ENCODE measurements at places on chromosomes 5 and 9.

DNA sequence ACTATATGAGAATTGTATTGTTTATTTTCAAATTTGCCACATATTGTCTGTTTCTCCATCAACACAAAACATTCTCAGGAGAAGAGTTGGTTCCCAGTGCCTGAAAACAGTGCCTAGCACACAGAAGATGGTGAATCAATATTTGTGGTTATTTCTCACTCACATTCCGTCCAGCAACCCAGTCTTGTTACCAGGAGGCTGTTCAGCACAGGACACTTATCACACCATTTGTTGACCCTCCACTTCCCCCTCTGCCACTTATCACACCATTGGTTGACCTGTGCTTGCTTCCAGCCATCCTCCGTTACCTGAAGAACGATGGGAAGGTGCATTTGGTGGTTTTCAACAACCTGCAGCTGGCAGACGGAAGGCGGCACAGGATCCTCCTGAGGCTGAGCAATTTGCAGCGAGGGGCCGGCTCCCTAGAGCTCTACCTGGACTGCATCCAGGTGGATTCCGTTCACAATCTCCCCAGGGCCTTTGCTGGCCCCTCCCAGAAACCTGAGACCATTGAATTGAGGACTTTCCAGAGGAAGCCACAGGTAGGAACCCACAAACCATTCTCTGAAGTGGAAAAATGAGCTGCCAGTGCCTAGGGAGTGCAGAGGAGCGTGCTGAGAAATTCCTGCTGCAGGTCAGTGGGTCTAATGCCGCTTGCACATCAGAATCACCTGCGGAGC, 20.5 kb downstream of the THBS4 start:
- DNase-seq = peak; percentile 89

- peak; percentile 25 for DNase-seq
Observed at GRCh38 chr5:38551030-38552017, 5.1 kb downstream of the LIFR start.

DNA sequence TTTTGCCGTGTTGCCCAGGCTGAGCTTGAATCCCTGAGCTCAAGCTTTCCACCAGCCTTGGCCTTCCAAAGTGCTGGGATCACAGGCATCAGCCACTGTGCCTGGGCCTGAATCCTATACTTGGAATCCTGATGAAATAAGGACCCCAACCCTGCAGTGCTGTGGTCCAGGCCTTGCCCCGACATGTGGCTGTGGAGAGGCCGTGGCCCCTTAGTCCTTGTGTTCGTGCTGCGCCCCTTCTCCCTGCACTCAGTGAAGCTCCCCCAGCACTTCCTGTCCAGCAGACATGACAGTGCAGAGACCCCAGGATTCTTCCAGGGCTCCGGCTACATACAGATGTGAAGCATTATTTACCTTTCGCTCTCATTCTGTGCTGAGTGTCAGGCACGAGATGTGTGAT, 52.9 kb downstream of the EHMT1 start:
- DNase-seq = no peak

DNA sequence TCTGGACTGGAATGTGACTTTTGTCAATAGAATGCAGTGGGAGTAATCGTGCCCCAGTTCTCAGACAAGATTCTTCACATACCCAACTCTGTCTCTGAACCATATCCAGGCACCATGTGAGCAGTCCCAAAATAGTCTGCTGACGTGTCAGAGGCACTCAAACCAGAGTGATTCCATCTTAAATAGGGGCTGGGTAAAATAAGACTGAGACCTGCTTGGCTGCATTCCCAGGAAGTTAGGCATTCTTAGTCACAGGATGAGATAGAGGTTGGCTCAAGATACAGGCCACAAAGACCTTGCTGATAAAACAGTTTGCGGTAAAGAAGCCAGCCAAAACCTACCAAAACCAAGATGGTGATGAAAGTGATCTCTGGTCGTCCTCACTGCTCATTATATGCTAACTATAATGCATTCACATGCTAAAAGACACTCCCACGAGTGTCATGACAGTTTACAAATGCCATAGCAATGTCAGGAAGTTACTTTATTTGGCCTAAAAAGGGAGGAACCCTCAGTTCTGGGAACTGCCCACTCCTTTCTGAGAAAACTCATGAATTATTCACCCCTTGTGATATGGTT, 16.9 kb upstream of the PLCXD3 start:
- peak; percentile 93 for DNase-seq

DNA sequence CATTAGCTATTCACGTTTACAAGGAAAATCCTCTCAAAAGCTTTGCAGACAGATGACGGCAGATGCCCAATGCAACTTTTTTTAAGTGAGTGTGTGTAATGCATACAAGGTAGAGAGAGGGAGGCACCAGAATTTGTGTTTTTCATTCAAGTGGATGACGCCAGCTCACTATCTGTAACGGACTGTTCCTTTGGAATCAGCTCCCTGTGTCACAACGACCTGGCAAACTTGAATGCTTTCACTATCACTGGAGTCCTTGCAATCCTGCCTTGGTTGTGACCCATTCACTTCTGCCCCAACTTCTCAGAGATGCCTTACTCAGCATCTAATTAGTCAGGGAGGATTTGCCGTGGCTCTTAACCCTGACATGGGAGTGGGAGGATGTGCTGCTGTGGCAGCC, 148.5 kb downstream of the BNC2 start:
- no peak for DNase-seq

- DNase-seq = no peak
Observed at GRCh38 chr5:137566118-137566541, 67.0 kb upstream of the SPOCK1 start.

- no peak for DNase-seq
Observed at GRCh38 chr9:100375658-100376057, 22.9 kb upstream of the TEX10 start.

DNA sequence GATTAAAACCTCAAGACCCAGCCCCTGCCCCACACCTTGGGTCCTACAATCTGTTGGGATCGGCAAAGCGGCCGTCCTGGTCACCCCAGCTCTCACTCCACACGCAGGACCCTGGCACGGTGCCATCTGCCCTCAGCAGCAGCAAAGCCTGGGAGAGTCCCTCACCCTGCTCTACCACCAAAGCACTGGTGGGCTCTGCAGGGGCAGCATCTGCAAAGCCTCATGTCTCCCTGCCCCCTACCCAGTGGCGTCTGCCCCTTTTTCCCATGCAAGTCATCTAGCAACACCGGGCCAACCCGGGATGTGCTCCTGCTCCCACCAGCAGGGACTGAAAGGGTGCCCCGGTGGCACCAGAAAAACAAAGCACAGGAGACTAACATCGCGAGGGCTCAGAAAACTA, 19.6 kb upstream of the CNOT6 start:
- no peak for DNase-seq

DNA sequence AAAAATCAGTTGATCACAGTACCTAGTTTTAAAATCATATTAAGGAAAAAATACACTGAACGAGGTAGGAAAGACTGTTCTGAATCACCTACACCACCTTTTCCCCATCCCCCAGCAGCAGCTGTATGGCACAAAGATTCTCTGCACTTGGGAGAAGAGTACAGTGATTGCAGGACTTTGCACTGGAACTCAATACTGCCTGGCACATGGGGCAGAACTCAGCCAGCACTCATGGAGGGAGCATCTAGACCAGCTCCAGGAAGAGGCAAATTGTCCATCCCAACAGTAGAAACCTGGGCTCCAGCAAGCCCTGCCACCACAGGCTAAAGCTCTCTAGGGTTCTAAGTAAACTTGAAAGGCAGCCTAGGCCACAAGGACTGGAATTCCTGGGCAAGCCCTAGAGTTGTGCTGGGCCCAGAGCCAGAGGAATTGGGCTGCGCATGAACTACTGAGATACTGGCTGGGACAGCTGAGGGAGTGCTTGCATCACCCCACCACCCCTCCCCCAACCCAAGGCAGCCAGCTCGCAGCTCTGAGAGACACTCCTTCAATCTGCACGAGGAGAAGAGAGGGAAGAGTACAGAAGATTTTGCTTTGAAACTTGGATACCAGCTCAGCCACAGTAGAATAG, 654.4 kb upstream of the CDH6 start:
- DNase-seq = peak; percentile 5

DNA sequence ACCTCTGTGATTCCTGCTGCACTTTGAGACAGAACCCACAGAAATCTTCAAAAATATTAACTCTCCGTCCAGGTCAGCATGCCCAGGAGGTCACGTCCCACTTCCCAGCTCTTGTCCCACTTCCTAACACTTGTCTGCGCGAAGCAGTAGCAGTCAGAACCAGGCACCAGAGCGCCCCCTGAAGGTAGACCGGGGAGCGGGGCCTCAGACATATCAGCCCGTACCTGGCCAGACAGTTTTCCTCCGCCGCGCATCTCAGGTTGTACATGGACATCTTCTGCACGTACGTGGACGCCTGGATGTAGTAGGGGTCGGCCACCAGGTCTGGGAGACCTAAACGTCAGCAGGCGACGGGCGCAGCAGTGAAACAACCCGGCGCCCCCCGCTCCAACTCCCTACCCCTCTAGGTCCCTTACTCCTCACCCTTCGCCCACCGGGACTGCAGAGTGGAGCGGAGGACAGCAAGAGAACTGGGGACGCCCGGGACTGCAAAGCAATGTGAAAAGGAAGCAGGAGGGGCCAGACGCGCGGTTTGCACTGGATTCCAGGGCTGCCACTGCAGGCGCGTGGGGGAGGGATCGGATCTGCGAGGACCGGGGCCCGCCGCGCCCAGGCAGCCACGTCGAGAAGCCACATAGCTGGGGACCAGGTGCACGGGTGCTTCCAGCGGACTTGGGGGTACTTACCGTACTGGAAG, 1.2 kb downstream of the LOX start:
- peak; percentile 71 for DNase-seq

DNA sequence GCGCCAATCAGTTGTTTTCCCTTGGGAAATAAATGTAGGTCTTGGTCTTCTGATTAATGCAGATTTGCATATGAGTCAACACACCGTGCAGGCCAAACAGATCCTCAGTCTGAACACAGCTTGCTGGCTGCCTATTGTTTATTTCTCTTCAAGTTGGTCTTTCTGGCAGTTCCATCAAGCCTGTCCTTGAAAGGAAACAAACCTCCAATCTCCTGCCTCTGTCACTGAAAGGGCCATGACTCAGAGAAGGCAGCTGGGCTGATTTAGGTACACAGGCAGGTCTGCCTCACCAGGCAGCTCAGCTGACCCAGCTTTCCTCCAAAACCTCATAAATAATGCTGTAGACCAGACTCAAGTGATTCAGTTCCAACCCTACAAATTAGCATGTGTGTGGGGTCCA, 175.9 kb downstream of the MAN2A1 start:
- peak; percentile 5 for DNase-seq

DNA sequence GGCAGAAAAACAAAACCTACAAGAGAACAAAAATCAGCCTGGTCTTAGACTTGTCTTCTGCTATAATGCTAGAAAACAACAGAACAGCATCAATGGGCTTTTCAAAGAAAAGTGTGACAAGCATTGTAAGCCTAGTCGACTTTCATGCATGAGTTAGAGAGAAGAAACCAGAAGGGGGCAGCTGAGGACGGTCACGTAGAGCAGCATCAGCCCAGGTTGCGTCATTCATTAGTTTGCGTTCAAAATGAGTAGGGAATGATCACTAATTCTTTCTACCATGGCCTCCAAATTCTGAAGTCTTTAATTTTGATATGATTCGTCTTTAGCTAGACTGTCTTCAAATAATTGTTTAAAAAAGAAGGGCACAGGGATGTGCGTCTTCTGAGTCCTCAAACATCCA, 4.7 kb upstream of the ISCA1 start:
- no peak for DNase-seq

- DNase-seq = peak; percentile 30
Observed at GRCh38 chr5:59840200-59840601, 53.3 kb downstream of the PDE4D start.

DNA sequence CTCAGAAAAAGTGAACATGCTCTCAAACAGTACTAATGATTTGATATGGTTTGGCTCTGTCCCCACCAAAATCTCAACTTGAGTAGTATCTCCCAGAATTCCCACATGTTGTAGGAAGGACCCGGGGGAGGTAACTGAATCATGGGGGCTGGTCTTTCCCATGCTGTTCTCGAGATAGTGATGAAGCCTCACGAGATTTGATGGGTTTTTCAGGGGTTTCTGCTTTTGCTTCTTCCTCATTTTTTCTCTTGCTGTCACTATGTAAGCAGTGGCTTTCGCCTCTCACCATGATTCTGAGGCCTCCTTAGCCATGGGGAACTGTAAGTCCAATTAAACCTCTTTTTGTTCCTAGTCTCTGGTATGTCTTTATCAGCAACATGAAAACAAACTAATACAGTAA, 401.3 kb downstream of the BNC2 start:
- DNase-seq = no peak

- DNase-seq = no peak
Observed at GRCh38 chr9:135095470-135096407, 8.3 kb downstream of the OLFM1 start.

GRCh38 chr9:135671591-135672041, 8.5 kb downstream of the LCN9 start:
- no peak for DNase-seq

GRCh38 chr9:83588256-83588655, 34.7 kb upstream of the IDNK start:
- DNase-seq = no peak

GRCh38 chr9:1871626-1872419, 143.3 kb upstream of the SMARCA2 start:
- no peak for DNase-seq

DNA sequence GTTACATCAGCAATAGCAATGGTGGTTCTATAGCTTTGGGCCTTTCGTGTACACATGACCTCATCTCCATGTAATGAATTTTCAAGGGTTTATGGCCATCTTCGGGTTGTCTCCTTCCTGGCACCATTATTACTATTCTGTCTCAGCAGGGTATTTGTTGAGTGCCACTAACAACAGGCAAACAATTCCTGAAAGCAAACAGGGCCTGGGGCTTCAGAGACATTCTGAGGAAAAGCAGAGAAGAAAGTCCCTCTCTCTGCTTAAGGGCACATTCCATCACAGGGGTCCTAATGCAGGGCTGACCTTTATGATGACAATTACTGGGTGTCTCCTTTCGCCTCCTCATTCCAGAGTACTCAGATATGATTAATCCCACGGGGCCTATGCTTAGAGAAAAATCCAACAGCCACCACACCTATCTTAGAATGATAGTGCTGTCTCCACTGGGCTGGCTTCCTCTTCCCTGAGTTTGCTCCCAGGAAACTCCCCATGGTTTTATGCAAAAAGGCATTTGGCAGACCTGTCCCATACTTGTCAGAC, 540.2 kb upstream of the ZNF462 start:
- no peak for DNase-seq

GRCh38 chr9:117122953-117123352, 291.9 kb downstream of the ASTN2 start:
- DNase-seq = no peak

- no peak for DNase-seq
Observed at GRCh38 chr5:171493646-171494393, 74.4 kb downstream of the FGF18 start.

Measured in PC-9 (cell line).